ENCODE measurements at places on chromosomes 5 and 9.

GRCh38 chr9:96222132-96222531 lies 79.8 kb downstream of the HSD17B3 start:
- DNase-seq: no peak

DNA sequence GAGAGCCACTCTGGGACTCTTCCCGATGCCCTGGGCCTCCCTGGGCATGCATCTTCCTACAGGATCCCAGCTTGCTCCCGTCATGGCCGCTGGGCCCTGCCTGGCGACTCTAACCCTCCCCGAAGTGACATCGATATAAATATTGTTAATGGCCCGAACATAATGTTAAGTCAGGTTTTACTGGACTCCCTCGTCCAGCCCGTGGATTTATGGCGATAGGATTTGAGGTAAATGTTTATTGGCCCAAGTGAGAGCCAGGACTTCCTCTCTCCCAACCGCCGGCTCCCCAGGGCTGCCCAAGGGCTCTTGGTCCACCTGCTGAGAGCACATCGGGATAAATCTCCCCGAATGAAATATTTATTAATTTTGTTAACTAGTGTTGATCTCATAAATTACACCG lies 246.3 kb downstream of the PBX3 start:
- DNase-seq: peak; percentile 32

- no peak for DNase-seq
Observed at GRCh38 chr9:81490605-81491331, 198.6 kb downstream of the TLE1 start.

DNA sequence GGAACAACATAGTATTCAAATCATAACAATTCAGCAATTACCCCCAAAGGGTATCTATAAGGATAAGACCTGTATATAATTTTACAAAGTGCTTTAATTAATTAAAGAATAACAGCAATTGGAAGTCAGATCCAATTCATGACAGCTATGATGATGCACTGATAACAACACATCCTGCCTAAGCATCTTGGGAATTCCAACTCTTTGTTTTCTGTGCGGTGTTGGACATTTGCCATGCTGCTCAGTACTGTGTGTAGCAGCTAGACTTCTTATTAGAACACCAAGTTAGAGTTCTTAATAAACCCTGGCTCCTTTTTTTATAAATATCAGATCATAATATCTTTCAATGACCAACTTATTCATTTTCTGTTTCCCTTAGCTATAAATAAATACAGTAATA lies 209.0 kb downstream of the SEC61B start:
- DNase-seq: no peak

DNA sequence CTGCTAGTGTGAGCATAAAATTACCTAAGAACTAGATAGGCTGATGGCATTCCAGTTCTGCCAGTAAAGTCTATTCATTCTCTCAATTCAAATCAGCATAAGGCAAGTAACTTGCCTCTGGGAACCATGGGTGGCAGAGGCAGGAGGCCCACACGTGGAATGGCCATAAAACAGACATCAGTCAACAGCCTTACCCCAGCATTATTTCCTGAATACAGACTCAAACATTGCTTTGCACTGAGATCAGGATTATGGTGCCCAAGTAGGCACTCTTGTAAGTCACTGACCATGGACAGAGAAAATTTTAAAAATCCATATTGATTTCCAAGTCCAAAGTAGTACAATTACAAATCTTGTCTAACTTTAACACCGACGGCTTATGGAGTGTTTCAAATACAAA lies 157.7 kb downstream of the NR2F1-AS1 start:
- DNase-seq: no peak

DNA sequence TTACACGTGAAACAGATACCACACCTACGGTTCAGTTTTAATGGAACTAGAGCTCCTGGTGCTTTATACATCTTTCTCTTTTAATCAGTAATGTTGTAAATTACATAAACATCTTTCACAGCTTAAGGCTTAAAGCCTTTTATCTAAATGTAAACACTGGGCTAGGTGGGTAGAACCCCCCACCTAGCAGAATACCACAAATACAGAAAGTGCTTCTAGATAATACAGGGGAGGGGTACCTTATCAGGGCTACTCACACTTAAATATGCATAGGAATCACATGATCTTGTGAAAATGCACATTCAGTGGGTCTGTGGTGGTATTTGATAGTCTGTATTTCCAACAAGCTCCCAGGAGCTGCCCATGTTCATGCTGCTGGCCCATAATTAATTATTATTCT lies 256.4 kb upstream of the TARS1 start:
- no peak for DNase-seq

- no peak for DNase-seq
Observed at GRCh38 chr5:17398431-17398830, 99.6 kb upstream of the TAF11L2 start.

GRCh38 chr5:17024686-17025180 lies 88.6 kb upstream of the MYO10 start:
- DNase-seq: peak; percentile 50
